ENCODE measurements at places on chromosomes 12 and 14.

- DNase-seq, result peak; percentile 50
These were observed 33.6 kb downstream of the FUT8 start for GRCh38 chr14:65446159-65446558.

DNA sequence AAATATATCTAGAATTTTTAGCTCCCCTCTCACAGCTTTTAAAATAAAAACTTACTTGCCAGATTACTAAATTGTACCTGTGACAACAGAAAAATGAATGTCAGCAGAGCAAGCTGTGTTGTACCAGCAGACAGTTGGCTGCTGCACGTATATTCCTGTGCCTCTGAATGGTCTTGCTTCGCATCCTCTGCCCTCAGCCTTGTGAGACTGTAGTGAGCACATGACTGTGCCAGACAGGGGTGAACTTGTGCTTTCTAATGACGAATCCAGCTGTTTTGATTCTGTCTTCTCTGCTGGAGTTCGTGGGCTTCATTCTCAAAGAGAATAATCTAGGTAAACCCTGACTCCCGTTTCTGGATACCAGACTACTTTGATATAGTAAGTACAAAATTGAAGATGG, 58.3 kb upstream of the FRMD6 start:
- DNase-seq, result no peak

DNA sequence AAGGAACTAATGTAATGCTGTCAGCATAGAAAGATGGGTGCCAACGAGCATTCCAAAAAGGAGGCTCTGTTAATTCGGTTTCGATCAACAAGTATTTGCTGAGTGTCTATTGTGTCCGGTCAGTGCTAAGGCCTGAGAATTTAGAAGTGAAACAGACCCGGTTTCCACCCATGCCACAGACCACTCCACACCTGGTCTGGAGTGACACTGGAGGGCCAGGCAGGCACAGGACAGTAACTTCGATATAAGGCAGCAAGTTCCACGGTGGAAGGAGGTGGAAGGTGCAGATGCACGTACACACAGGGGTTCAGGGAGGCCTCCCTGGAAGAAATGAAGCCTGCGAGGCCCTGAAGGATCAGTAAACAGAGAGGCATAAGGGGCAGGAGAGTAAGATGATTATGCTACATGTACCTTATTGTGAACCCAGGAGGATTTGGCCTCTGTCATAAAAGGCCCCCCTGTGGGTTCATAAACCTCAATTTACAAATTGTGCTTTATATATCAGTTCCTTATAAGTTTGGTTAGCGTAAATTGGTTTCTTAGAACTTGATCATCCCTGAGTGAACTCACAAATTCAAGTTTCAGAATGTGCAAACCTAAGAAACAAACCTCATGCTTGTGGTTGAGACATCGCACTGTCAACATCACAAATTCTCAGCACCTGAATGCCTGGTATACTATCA, 25.9 kb downstream of the SSH1 start:
- DNase-seq, result no peak

DNA sequence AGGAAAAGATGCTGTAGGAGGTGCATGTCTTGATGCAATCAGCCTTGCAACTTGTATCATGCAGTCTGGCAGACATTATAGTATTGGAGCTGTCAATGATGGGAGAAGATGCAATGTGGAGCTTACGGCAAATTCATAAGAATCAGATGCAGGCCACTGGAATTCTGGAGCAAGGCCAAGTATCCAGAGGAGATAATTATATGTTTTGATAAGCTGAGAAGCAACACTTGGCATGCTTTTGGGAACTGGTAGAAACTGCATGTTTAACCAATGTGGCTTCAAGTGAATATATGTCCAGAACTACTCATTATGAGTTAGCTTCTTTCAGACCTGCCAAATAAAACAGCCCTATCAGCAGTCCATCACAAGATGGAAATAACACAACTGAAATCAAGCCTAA, 249.1 kb upstream of the PPFIA2 start:
- DNase-seq, result no peak

DNA sequence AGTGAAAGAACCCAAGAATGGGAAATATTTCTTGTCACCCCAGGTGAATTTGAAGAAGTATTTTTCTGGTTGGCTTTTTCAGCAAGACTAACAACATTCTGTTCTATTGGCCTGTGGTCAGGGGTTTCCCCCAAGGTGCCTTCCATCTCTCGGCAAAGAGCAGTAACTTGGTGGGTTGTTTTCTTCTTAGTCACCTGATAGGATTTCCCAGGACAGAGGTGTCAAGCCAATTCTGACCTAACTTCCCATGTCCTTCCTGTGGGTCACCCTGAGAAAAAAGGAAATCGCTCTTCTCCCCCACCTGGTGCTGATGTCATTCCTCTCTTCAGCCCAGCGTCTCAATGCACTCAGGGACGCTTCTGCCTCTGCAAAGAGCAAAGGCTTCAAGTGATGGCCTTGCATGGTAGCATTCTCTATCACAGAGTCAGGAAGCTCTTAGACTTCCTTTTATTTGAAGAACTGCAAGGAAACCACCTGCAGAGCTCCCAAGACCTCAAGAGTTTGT, 16.1 kb upstream of the IFNG start:
- no peak for DNase-seq

DNA sequence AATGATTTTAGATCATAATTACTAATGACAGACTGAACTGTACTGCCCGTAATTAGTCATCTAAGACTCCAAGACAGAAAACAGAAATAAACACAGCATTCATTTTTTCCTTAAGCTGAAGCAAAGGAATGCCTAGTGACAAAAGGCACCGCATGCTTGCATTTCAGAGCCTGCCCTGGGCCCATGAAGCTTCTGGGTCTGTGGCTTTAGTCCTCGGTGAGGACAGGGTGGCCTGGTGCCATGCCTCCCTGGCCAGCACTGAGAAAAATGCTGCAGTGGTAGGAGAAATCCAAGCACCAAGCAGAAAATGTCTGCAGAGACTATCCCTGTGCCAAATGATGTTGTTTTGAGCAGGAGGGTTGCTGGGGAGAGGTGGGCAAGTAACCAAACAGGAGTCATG, 171.6 kb downstream of the CALM1 start:
- no peak for DNase-seq

- no peak for DNase-seq
These were observed 448.0 kb upstream of the CCDC196 start for GRCh38 chr14:66038212-66038611.
